NCI-H1436 treated with DMSO at 0.1 percent for 48 hours (cell line): ENCODE measurements at places on chromosomes 12 and 14.

DNA sequence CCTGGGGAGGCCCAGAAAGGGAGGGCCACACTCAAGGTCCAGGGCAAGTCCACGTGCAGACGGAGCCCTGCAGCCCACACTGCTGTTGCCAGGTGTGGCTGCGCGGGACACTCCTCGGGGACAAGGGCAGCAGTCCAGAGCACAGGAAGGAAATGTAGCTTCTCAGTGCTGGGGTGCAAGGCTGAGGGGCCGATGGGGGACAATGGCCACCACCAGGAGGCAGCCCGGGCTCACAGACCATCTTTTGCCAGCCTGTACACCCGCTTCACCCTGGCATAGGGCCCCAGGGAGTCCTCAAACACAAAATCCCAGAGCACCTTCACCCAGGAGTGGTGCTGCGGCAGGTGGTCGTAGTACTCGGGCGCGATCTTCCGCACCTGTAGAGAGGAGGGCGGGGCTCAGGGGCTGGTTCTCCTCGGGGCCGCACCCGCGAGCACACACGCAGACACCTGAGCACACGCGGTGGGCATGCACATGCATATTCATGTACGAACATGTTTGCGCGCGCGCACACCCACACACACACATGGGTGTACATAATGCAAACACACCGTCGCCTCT lies 12.8 kb downstream of the DEGS2 start:
- peak; percentile 2 for DNase-seq

DNA sequence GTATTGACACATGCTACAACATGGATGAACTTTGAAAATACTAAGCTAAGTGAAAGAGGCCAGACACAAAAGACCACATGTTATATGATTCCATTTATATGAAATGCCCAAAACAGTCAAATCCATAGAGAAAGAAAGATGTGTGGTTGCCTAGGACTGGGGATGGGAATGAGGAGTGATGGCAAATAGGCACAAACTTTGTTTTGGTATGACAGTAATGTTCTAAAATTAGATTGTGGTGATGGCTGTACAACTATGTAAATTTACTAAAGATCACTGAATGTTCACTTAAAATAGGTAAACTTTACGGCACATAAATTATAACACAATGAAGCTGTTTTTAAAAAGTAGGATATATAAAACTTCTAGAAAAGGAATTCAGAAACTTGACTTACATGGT lies 41.7 kb downstream of the PPP1R13B start:
- DNase-seq: no peak

- DNase-seq: no peak
Measured at GRCh38 chr12:11758510-11759493, 109.3 kb downstream of the ETV6 start.

DNA sequence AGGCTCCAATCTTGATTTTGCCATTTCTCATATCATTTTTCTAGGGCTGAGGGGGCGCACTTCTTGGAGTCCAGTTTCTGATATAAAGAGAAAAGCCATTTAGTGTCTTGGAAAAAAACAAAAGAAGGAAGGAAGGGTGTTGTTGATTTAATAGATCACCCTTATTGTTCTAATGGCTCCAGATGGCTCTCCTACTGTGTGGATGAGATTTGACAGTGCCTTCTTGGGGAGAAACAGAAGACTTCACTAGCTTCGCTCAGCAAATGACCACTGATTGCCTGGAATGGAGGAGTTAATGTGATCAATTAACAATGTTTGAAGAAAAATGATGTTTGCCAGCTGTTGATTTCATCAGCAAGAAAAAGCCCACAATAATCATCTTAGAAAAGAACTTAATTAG lies 216.2 kb downstream of the APAF1 start:
- DNase-seq: no peak
